ENCODE measurements at places on chromosomes 5 and 9.
A peak's percentile ranks its signal among the peaks of the same experiment; 100 is the strongest.

DNA sequence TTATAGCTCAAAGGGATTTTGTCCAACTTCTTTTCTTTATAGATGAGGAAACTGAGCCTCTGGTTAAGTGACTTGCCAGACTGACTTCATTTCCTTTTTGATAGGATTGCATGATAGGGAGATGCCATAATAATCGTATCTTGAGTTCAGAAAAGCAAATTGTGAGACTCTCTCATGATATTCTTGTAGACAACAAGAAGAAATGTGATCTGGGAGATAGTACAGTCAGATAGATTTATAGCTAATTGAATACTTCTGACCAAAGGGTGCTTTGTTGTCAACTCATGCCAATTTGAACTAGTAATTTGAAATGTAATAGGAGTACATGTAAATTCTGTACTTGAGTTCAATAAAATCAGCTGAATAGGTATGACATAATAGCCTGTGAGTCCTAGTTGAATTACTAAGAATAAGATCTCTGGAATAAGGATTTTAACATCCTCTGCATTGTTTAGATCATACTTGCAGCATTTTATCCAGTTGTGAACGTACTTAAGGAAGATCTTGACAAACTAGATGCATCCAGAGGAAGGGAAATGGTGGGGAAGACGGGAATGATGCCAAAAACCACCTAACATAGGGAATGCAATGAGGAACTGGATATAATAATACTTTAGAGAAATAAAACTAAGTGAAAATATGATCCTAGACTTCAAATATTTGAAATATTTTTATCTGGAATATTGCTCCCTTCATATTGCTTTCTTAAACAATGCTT is 25.5 kb downstream of the CWC27 start:
- DNase-seq: no peak

- no peak for DNase-seq
Observed at GRCh38 chr9:129273941-129274684, 96.1 kb upstream of the IER5L start.

- no peak for DNase-seq
Observed at GRCh38 chr9:25261445-25261844, 416.8 kb downstream of the TUSC1 start.

DNA sequence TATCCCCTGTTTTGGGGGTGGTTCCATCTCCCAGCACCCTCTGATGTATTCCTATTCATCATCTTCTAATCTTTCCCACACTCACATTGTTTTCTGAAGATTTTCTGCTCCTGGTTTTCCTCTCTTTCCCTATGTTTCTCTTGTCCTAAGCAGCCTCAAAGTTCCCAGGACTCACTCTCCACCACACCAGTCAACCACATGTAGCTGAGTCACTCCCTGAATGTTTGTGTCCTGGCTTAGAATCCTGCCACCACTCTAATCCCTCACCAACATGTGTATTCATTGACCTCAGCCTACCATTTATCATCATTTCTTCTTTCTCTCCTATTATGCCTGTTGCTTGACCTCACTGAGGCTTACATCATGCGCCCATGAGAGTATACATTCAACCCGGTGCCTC is 282.4 kb upstream of the ADAMTS16 start:
- no peak for DNase-seq

DNA sequence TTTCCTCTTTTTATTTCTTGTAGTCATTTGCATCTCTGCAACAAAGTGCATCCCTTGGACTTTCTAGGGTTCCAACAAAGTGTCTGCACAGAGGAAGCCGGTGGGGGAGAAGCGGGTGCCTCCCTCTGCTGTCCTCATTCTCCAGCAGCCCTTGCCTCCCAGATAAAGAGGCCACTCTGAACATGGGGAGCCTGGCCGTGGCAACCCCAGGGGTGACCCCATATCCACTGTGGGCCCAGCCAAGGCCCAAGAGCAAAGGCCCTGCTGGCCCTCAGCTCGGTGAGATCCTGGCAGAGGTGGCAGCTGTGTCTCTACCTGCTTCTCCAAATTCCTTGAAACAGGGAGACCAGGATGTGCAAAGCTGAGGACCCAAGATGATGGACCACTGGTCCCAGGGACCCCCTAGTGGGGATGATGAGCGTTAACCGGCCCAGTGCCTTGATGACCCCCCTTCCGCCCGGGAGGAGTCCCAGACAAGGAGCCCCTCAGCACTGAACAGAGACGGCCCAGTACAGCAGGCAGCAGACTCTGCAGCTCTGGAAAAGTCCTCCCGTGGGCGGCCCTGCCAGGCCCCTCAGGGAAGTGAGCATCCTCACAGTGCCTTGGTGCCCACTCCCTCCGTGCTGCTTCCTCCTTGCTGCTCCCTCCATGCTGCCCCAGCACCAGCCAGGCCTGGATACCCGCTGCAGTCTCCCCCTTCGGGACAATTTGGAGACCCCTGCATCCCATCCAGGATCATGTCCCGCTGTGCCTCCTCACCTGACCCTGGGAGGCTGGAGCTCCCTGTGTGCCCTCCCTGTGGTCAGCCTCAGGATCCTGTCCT is 62.5 kb downstream of the MRPL36 start:
- no peak for DNase-seq

GRCh38 chr5:130112246-130112645 is 208.0 kb downstream of the CHSY3 start:
- DNase-seq: no peak

DNA sequence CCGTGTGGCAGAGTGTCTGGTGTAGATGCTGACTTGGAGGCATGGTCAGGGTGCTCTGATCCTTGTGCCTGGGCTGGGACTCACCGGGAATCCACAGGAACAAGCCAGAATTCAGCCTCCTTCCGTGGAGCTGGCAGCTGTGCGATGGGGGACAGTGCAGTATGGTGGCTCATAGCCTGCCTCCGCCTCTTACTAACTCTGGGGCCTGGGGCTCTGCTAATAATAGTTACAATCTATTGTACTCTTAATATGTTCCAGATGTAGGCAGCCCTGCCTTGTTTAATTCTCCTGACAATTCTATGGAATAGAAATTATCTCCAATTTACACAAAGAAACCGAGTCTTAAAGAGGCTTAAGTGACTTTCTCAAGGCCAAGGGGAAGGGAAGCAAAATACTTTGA is 77.6 kb downstream of the PCDH1 start:
- no peak for DNase-seq

GRCh38 chr9:78919701-78920100 is 622.8 kb downstream of the PSAT1 start:
- DNase-seq: no peak

GRCh38 chr5:141558150-141558549 is 60.6 kb downstream of the DIAPH1 start:
- DNase-seq: no peak

DNA sequence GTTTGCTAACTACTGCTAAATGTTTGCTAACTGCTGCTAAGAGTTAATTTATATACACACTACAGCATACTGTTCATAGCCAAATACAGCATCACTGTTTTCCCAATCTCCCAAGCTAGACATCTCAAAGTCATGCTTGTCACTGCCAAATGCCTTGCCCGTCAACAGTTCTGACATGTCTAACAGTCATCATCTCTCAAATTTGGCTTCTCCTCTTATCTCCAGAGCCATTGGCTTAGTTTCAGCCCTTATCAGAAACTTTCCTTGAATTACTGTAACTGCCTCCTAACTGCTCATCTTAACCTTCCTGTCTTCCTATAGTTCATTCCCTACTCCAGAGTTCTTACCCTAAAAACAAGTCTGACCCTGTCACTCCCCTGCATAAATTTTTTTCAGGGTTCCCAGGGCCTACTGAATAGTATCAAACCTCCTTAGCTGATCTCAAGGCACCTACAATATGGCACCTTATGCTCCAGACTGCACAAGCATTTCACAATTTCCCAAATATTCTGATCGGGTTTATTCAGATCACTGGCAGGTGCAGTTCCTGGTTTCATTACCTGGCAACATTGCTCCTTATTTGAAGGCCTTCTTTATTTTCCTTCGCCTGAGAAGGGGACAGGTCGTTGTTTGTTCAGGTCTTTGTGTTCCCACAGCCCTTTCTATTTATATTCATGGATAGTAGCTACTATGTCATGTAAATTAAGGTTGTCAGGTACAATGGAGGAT is 55.9 kb upstream of the ANKRD55 start:
- no peak for DNase-seq

DNA sequence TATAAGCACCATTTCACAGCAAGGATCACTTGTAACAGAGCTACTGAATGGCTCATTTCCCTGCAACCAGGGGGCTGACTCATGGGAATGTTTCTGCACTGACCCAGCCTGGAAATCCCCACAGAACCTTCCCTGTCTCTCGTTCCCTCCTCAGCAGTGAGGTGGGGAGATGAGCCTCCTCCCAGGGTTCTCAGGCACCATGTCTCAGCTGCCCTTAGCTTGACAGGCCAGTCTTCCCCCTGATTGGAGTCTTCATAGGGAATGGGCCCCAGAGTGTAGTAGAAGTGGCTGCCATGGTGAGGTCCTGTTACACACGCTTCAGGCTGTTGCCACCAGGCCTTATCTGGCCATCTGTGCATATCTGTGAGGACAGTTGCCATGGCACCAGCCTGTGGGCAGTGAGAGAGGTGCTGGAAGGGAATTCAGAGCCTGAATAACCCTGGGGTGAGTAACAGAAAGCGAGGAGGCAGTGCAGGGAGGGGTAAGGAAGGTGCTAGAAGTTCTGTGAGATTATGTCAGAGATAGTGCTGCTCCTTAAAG is 324.4 kb downstream of the ENC1 start:
- peak; percentile 61 for DNase-seq

GRCh38 chr9:135074354-135075233 is 12.9 kb upstream of the OLFM1 start:
- DNase-seq: no peak

GRCh38 chr9:126942399-126942798 is 27.8 kb downstream of the RALGPS1 start:
- peak; percentile 78 for DNase-seq

GRCh38 chr9:129330711-129331492 is 152.8 kb upstream of the IER5L start:
- DNase-seq: no peak

GRCh38 chr5:84281383-84281782 is 103.3 kb downstream of the EDIL3 start:
- DNase-seq: peak; percentile 88

DNA sequence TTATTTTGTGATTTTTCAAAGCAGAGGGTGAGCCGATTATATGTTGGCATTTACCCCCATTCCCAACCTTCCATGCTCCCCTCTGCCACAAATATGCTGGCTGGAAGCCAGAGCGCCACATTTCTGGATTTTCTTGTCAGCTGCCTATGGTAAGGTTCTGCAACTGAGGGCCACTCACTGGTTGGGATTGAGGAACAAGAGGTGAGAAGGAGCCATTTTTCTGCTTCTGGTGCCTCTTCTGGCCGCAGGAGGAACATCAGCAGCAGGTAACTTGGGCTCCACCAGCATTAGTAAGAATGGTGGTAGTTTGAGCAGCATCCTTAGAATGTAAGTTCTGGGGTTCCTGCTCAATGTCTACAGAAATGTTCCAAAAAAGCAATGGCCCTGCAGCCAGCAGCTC is 159.5 kb upstream of the MAST4 start:
- DNase-seq: no peak

DNA sequence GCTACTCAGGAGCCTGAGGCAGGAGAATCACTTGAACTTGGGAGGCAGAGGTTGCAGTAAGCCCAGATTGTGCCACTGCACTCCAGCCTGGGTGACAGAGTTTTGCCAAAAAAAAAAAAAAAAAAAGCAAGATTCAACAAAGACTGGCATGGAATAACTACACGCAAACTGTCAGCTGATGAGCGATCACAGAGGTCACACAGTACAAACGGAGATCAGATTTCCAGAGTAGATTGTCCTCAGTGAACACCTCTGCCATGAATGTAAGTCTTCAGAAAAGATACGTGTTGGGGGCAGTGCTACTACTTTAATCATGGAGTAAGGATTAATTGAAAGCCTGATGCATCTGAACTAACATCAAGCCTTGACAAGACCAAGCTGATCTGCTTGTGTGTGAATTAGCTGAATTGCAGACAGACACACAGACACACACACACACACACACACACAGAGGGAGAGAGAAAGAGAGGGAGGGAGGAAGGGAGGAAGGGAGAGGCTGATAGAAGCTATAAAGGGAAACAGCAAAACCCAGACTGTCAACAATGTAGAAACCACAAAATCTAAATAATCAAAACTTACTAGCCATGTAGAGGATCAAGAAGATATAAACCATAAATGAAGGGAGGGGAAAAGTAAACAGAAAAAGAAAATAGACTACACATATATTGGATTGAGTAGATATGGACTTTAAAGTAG is 222.9 kb upstream of the ZNF462 start:
- DNase-seq: no peak

GRCh38 chr9:131817627-131818026 is 77.8 kb upstream of the RAPGEF1 start:
- no peak for DNase-seq
